GM04503 (cell line): ENCODE measurements at places on chromosomes 3 and 15.
A peak's percentile ranks its signal among the peaks of the same experiment; 100 is the strongest.

GRCh38 chr15:88529021-88529630 lies 17.4 kb downstream of the DET1 start:
- DNase-seq: peak; percentile 25

GRCh38 chr3:178386401-178386800 lies 149.8 kb upstream of the KCNMB2 start:
- no peak for DNase-seq

DNA sequence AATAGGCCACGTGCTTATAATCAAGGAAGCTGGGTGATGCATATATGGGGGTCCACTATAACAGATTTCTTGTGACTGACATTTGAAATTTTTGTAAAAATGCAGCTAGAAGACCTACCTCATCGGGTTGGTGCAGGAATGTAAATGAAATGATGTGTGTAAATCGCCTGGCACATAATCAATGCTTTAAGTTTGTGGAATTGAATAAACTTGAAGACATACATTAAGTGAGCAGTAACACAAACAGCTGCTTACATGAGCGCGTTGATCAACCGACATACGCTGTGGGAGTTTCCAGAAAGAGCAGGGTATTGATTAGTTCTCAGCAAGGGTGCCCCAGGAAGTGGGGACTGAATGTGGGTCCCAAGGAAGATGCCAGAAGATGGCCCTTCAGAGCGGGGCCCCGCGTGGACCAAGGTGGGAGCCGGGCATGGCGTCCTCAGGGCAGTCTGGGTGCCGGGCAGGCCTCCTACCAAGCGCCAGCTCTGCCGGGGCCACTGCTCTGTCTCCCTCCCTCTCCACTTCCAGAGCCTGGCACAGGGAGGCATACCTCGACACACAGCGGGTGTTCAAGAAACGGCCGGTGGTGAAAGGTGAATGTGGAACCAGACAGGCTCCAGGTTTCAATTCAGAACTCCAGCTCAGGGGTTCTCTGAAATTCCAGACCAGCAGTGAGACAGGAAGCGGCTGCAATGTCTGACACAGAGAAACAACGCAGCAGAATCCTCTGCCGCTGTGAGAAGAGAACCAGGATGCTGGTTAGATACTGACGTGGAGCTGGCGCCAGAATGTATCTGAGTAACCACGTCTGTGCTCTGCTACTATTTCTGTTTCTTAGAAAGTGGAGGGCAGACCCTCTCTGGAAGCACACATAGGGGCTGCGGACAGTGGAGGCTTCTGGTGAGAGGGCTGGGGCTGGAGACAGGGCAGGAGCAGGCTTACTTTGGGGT lies 12.6 kb downstream of the BFSP2 start:
- no peak for DNase-seq

GRCh38 chr15:81386947-81387346 lies 12.9 kb upstream of the TMC3 start:
- no peak for DNase-seq

- DNase-seq: no peak
These were observed 27.0 kb upstream of the TFG start for GRCh38 chr3:100682056-100682853.

GRCh38 chr15:80003171-80003570 lies 32.2 kb upstream of the BCL2A1 start:
- DNase-seq: no peak

- DNase-seq: peak; percentile 53
These were observed 36.0 kb upstream of the EOMES start for GRCh38 chr3:27758083-27758482.

DNA sequence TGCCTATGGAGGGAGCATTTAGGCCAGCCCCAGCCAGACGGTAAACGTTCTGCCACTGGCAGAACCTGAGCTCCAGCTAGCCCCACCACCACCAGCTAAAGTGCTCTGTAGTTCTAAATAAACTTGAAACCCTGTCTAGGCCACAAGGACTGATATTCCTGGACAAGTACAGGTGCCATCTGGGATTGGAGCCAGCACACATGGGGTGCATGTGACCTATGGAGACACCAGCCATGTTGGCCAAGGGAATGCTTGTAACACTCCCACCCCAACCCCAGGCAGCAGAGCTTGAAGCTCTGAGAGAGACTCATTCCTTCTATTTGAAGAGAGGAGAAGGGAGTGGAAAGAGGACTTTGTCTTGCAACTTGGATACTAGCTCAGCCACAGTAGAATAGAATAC lies 284.5 kb upstream of the DCBLD2 start:
- no peak for DNase-seq

DNA sequence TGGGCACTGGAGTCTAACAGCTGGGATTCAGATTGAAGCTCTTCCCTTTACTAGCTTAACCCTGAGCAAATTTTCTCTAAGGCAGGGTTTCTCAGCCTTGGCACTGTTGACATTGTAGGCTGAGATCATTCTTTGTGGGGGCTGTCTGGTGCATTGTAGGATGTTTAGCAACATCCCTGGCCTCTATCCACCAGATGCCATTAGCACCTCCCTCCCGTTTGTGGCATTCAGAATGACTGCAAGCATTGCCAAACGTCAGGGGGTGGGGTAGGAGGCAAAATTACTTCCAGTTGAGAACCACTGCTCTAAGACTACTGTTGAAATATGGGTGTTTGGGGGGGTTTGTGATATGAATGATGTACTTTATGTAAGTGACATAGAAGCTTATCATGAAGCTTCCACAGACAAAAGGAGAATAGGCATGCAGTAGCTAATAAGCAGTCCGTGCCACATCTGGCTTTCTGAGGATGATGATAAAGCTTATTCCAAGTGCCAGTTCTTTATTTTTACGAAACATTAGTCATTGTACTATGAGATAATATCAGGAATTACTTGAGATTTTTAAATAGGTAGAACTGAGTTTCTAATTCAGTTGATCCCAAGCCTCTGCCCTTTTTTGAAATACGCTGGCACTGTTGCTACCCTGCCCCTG lies 39.3 kb downstream of the NKIRAS1 start:
- peak; percentile 90 for DNase-seq

DNA sequence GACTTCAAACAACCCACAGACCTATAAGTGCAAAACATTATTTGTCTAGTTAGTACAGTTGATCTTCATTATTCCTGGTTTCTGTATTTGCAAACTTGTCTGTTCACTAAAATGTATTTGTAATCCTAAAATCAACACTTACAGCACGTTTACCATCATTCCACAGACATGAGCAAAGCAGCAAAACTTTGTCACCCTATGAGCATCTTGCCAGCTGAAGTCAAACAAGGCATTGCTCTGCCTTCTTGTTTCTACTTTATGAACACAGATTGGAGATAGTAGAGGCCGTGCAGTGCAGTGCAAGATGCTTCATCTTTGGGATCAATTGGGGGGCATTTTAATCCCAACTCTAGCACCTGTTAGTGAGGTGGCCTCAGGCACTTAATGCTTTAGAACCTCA lies 202.1 kb downstream of the NLGN1 start:
- peak; percentile 31 for DNase-seq

DNA sequence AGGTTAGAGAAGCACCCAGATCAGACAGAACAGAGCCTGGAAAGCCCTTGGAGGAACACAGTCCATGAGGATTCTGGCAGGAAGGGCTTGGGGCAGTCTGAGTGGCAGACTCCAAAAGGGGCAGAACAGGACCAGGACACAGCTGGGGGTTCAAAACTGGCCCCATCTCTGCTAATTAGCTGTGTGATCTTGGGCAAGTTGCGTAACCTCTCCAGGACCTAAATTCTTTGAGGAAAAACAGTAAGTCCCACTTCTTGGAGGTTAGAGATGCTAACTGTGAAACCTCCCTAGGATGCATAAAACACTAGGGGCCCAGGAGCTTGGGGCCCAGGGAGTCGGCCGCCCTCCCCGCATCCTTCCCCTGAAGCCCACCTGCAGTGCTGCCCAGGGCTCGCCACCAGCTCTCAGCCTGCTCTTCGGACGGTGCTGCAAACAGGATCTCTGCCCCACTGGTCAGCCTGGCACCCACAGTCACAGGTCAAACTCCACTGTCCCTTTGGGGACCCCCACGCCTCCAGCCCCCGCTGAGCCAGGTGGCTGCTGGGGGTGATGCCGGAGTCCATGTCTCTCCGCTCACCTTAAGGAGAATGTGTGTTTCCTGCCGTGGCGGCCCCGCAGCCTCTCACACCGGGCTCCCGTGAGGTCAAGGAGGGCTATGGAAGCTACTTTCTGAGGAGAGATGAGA lies 12.0 kb downstream of the PLA2G4B start:
- DNase-seq: no peak

DNA sequence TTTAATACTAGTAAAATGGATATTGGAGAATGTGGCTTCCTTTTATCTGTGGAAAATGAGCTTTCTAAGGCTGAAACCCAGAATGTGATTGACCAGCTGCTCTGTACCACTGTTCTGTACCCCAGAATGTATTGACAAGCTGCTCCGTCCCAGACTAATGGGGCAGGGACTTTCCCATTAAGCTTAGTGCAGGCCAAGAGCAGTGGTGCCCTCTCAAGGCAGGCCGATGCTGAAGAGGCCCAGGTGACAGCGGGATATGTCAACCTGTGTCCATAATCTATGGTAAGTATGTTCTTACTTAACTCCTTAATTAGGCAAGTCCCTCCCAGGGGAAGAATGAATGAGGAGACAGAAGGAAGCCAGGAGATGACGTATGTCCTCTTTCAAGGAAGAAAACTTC lies 31.1 kb downstream of the SGO1 start:
- no peak for DNase-seq

- peak; percentile 19 for DNase-seq
These were observed 88.7 kb downstream of the ANKRD28 start for GRCh38 chr3:15708882-15709677.

DNA sequence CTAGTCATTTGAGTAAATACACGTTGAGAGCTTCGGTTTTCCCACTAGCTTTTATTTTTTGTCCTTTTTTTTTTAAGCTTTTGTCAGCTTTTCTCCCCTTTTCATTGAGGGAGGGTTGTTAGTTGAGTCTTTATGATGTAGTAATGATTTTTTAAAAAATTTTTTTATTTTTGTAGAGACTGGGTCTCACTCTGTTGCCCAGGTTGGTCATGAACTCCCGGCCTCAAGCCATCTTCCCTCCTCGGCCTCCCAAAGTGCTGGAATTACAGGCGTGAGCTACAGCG lies 688 bp downstream of the ZSCAN2 start:
- no peak for DNase-seq

GRCh38 chr15:88738796-88739195 lies 64.4 kb upstream of the ACAN start:
- no peak for DNase-seq
